ENCODE measurements at places on chromosomes 4 and X.

- peak; percentile 41 for DNase-seq
Measured at GRCh38 chrX:153379971-153380581, 21.1 kb downstream of the PNMA6E start.

DNA sequence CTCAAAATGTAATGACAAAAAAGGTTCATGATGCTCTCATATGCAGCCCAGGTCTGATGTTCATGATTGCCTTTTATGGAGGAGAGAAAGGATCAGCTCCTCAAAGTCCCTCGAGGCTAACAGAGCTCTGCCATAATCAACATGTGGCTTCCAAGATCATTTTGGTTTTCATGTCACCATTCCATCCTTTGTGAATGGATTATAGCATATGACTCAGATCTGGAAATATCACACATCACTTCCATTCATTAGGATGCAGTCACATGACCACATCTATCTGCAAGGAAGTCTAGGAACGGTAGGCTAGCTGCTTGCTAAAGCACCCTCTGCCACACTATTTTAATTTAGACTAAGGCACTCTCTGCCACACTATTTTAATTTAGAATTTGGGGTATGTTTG, 77.6 kb downstream of the COX18 start:
- no peak for DNase-seq

- DNase-seq: no peak
Measured at GRCh38 chr4:115660465-115660864, 547.0 kb upstream of the NDST4 start.

GRCh38 chr4:8280158-8280875, 10.8 kb downstream of the HTRA3 start:
- no peak for DNase-seq

DNA sequence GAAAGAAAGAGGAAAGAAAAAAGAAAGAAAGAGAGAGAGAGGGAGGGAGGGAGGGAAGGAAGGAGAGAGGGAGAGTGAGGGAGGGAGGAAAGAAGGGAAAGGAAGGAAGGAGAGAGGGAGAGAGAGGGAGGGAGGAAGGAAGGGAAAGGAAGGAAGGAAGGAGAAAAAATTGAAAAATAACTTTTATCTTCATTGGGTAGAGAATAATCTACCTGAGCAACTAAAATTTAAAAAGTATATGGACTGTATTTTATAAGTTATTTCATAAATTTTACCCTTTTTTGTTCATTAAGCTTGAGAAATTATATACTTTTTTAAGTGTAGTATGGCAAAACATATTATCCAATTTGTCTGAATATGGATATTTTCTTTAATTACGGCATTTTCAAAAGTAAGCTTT, 32.0 kb downstream of the ARSJ start:
- no peak for DNase-seq

DNA sequence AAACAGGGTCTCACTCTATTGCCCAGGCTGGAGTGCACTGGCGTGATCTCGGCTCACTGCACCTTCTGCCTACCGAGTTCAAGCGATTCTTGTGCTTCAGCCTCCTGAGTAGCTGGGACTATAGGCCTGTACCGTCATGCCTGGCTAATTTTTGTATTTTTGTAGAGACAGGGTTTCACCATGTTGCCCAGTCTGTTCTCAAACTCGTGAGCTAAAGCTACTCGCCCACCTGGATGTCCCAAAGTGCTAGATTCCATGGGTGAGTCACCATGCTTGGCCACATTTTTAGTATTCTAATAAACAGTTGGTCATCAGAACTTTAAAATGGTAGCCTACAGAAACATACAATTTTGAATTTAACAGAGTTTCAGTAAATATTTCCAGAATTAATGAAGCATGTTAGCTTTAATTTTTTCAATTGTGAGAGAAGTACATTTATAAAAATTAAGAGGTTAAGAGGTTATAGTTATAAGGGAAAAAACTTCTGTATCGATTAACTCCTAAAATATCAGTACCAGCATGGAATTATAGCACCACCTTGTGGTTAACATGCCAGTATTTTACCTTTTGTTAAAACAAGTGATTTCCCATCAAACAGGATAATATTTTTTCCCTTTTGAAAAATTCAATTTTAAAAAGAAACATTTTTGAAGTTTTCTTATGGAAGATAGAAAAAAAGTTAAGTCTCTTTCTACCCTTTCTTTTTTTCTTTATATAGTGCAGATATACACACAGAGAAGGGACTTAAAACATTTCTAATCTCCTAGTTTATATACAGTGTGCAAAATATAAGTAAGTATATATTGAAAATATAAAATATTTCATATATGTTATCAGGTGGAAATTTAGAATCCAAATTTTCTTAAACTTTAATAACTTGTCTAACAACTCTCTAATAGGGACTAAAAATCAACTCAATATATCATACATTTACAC, 35.4 kb downstream of the CEP44 start:
- DNase-seq: peak; percentile 59

- no peak for DNase-seq
Measured at GRCh38 chr4:173930329-173930967, 353.0 kb downstream of the FBXO8 start.
